ENCODE measurements at places on chromosomes 2 and 18. TPM values are rescaled to one million over a fixed set of nuclear protein-coding genes. Genes with fewer than 3 reads are reported as not detected.

GRCh38 chr18:51630706-51631105 lies 433.2 kb upstream of the MEX3C start:
- no peak for DNase-seq

GRCh38 chr2:189580658-189581353 lies at the start of gene SLC40A1:
Gene SLC40A1 (minus strand): TSS chr2:189580786. CDS start chr2:189580460, 326 bp downstream.
- DNase-seq, result peak; percentile 93

Gene GCG
- not detected for total RNA-seq

DNA sequence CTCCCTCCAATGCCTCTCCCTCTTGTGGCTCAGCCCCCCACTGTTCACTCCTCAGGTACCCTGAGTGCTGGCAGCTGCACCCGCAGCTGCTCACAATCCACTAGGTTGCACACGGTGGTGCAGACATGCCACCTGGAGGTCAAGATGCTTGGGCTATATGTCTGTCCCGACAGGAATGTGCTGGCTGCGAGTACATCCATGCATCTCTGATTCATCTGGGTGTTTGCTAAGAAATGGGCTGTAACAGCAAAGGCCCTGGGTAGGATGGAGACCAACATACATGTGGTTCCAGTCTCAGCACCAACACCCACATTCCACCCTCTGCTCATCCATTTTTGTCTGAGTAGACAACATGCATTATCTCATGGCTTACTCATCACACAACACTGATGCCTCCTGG lies 31.3 kb downstream of the ANKMY1 start:
- DNase-seq, result no peak

Gene UGT1A9
- total RNA-seq, result not detected

DNA sequence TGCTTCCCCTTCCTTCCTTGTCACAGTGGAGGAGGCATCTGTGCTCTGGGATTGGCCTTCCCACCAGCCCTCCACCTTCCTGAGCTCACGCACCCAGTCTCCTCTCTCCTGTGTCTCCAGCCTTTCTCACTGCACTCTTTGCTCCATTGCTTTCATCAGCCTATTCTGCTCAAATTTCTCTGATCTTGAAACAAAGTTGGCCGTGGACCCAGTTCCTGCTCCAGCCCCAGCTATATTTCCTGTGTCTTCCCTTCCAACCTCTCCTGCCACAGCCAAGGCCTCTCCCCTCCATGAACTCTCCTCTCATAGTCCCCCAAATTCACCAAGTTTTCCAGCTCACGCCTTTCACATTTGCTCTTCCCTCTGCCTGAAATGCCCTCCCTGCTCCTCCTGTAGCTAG lies 226.6 kb upstream of the AGAP1 start:
- DNase-seq, result no peak

- DNase-seq, result no peak
These were observed 91.5 kb downstream of the MYCN start for GRCh38 chr2:16031848-16032159.
